NCI-H748 treated with DMSO at 0.1 percent for 48 hours (cell line): ENCODE measurements at places on chromosomes 13 and 19.

- no peak for DNase-seq
Measured at GRCh38 chr19:48417421-48417820, 24.0 kb downstream of the GRIN2D start.

GRCh38 chr13:98721825-98722510, 30.5 kb downstream of the SLC15A1 start:
- no peak for DNase-seq

- no peak for DNase-seq
Measured at GRCh38 chr19:31527443-31527842, 178.2 kb upstream of the TSHZ3 start.

DNA sequence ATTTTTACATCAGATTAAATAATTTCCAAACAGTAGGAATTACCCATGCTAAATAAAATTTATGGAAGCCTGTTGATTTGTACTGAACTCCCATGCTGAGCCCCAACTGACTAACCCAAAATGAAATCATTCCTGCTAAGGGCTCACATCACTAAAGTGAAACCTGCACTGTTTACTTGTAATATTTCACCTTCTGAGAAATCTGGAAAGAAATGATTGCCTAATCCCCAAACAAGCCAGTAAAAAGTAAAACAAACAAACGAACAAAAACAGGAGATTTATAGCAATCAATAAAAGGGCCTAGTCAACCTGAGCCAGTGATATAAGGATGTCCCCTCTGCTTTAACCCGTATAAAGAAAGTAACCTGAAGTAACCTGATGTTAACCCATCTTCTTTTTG, 1599.8 kb downstream of the OLFM4 start:
- DNase-seq, result no peak
